Ovary (tissue), 10 donors: ENCODE measurements at places on chromosomes 3 and 15.
A peak's percentile ranks its signal among the peaks of the same experiment; 100 is the strongest.

GRCh38 chr3:133901083-133901482 lies 5.4 kb upstream of the RAB6B start:
- no peaks in the 10 kb centered on the region for H3K27me3 ChIP-seq
- H3K36me3 ChIP-seq, result no peaks in the 10 kb centered on the region
- H3K4me3 ChIP-seq, result no peak overlapping the region
- H3K4me1 ChIP-seq, result no peaks in the 10 kb centered on the region

DNA sequence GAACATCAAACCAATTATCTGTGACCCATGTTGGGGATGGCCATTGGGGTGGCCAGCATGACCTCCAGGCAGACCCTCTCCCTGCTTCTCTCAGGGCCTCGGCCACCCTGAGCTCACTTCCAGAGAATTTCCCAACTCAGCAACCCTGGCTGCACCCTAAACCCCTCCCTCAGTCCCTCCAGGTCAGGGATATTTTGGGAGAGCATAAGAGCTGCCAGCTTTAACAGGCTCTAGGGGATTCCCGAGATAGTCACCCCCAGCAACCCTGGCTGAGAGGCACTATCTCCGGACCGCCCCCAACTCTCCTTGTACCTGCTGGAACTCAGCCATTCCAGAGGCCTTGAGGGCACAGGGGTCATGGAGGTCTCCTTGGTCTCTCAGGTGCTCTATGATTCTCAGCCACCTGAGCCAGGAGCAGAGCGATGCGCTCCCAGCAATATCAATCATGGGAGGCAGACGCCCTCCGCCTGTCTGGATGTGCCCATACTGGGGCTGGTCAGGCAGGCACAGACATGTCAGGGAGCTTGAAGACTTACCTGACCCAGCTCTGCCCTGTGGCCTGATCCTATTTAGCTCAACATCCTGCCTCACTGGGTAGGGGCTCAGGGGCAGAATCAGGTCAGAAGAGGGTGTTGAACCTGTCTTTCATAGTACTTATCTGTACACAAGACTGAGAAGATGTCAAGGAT lies 34.9 kb upstream of the CILP start:
- peak; percentile 51 for DNase-seq
- no peaks in the 10 kb centered on the region for H3K36me3 ChIP-seq
- H3K4me1 ChIP-seq, result peaks cover 7% of the 10 kb centered on the region

- H3K27me3 ChIP-seq, result no peaks in the 10 kb centered on the region
- H3K27ac ChIP-seq, result no peak overlapping the region
- H3K4me1 ChIP-seq, result no peaks in the 10 kb centered on the region
- H3K36me3 ChIP-seq, result no peaks in the 10 kb centered on the region
- DNase-seq, result no peak
- H3K4me3 ChIP-seq, result no peak overlapping the region
Observed at GRCh38 chr3:16319307-16319706, 54.3 kb downstream of the OXNAD1 start.

GRCh38 chr3:60528651-60529050 lies 722.6 kb downstream of the FHIT start:
- no peak overlapping the region for H3K27ac ChIP-seq
- H3K4me3 ChIP-seq, result no peak overlapping the region
- no peaks in the 10 kb centered on the region for H3K36me3 ChIP-seq
- no peak for DNase-seq
- no peaks in the 10 kb centered on the region for H3K27me3 ChIP-seq
- H3K4me1 ChIP-seq, result no peaks in the 10 kb centered on the region

DNA sequence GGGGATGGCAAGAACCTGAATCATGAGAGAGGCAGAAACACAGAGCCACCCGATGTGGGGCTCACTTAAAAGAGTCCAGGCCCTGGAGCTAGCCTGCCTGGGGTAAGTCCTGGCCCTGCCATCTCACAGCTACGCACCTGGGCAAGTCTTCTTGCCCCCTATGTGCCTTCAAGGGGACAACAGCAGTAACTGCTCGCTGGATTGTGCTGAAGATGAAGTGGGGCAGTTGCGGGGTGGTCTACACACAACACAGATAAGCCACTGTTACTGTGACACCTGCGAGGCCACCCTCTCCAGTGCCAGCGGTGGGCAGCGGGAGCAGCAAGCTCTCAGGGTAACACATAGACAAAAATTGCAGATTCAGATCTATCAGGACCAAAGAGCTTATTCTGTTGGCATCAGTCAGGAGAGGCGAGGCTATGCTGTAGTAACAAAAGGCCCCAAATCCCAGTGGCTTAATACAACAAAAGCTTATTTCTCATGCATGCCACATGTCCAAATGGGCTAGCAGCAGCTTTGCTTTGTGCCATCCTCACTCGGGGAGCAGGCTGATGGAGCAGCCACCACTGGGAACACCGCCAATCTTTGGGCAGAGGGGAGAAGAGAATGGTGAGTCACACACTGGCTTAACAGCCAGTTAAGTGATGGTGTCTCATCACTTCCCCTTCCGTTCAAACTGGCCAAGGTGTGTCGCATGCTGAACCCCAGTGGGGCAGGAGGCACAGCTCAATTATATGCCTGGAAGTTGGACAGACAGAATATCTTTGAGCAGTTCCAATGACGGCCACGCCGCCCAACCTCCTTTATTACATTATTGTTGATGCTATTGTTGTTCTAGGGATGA lies 78.3 kb downstream of the WNT7A start:
- no peak overlapping the region for H3K4me3 ChIP-seq
- no peak overlapping the region for H3K27ac ChIP-seq
- no peak for DNase-seq
- no peaks in the 10 kb centered on the region for H3K4me1 ChIP-seq
- H3K27me3 ChIP-seq, result no peaks in the 10 kb centered on the region

DNA sequence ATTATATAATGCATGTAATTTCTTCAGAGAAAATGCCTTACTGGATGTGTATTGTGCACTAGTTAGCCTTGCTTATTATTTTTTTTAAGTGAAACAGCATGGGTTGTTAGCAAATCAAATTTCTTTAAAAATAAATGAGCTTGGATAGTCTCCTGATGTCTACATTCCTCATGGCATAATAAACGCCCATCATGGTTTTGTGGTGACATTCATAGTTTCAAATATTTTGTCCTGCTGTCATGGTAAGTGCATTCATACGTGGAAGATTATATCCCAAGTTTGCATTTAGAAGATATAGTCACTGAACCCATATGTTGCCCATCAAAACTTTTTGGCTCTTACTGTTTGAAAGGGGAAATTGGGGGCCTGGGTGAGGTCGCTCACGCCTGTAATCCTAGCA lies 130.7 kb downstream of the ALCAM start:
- H3K36me3 ChIP-seq, result no peaks in the 10 kb centered on the region
- H3K27ac ChIP-seq, result no peak overlapping the region
- no peak overlapping the region for H3K4me3 ChIP-seq
- no peaks in the 10 kb centered on the region for H3K4me1 ChIP-seq

DNA sequence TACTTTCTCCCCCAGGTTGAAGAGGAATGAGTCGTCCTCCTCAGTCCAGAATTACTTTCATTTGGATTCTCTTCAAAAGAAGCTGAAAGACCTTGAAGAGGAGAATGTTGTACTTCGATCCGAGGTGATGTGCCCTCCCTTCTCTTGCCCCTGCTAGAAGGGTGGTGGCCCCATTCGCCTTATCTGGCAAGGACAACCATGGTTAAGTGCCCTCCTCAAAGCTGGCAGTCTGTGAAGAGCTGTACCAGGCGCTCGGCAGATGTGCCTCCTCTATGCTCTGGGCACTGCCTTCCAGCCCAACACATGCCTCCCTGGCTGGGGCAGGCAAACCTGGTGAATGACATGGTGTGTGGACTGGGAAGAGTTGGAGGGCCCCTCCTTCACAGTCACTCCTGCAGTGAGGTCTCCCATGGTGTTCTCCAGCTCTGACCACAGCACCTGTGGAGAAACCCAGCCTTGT lies 77.0 kb downstream of the CCK start:
- H3K27me3 ChIP-seq, result no peaks in the 10 kb centered on the region
- DNase-seq, result no peak
- H3K36me3 ChIP-seq, result no peaks in the 10 kb centered on the region
- H3K4me3 ChIP-seq, result no peak overlapping the region
- no peaks in the 10 kb centered on the region for H3K4me1 ChIP-seq
- no peak overlapping the region for H3K27ac ChIP-seq

- H3K27ac ChIP-seq, result no peak overlapping the region
- H3K4me1 ChIP-seq, result no peaks in the 10 kb centered on the region
- no peaks in the 10 kb centered on the region for H3K27me3 ChIP-seq
Observed at GRCh38 chr3:132180337-132180791, 136.8 kb upstream of the ACP3 start.

GRCh38 chr3:123687286-123687685 lies 102.4 kb upstream of the HACD2 start:
- DNase-seq, result no peak
- no peak overlapping the region for H3K27ac ChIP-seq
- no peaks in the 10 kb centered on the region for H3K36me3 ChIP-seq
- H3K27me3 ChIP-seq, result no peaks in the 10 kb centered on the region
- H3K4me1 ChIP-seq, result peaks cover 5% of the 10 kb centered on the region

- peak overlapping the region; percentile 49 for H3K4me3 ChIP-seq
- peaks cover 3% of the 10 kb centered on the region for H3K4me1 ChIP-seq
- H3K27ac ChIP-seq, result peak overlapping the region; percentile 85
- no peaks in the 10 kb centered on the region for H3K36me3 ChIP-seq
- H3K27me3 ChIP-seq, result no peaks in the 10 kb centered on the region
Observed at GRCh38 chr15:42490291-42490670, 660 bp downstream of the ZNF106 start.

DNA sequence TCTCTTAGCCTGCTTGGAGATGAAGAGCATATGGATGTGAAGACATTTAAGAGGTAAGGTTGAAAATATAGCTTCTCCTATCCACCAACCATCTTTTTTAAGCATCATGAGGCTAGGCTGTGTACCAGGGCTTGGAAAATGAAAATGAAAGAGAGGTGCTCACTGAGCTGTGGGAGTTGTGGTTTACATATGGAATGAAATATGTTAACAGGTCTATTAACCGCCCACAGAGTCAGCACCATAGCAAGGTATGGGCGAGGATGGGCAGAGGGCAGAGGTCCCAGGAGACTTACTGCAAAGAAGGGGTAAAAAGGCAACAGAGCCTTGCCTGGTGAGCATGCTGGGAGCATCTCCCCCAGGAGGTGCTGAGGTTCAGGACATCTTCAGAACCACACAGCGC lies 273.1 kb downstream of the GABRG3 start:
- H3K4me3 ChIP-seq, result no peak overlapping the region
- H3K27ac ChIP-seq, result no peak overlapping the region
- no peaks in the 10 kb centered on the region for H3K36me3 ChIP-seq

GRCh38 chr3:61236556-61236955 lies 14.7 kb downstream of the FHIT start:
- no peak overlapping the region for H3K27ac ChIP-seq
- H3K36me3 ChIP-seq, result no peaks in the 10 kb centered on the region
- no peaks in the 10 kb centered on the region for H3K27me3 ChIP-seq
- H3K4me1 ChIP-seq, result peaks cover 10% of the 10 kb centered on the region
- DNase-seq, result no peak
- H3K4me3 ChIP-seq, result no peak overlapping the region

DNA sequence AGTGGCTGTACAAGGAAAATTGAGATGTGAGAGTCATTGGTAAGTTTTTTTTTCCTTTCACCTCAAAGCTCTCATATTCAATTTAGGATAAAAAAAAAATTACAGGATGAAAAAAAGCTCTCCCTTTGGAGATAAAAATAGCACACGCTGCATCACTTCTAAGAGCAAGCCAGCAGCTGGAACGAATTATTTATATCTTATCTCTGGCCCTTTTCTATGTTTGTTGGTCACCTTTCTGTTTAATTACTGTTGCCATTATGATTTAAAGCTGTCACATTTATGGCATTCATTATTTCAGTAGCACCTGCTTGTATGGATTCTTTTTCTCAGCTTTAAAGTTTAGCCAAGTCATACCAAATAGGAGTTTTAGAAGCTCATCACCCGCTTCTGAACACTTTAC lies 171.6 kb upstream of the PDZRN3 start:
- H3K27ac ChIP-seq, result no peak overlapping the region
- peaks cover 2% of the 10 kb centered on the region for H3K4me1 ChIP-seq
- H3K36me3 ChIP-seq, result no peaks in the 10 kb centered on the region
- no peak for DNase-seq

GRCh38 chr3:183381179-183381578 lies 47.2 kb downstream of the MCF2L2 start:
- H3K4me1 ChIP-seq, result no peaks in the 10 kb centered on the region
- no peak overlapping the region for H3K27ac ChIP-seq
- H3K4me3 ChIP-seq, result no peak overlapping the region

- no peaks in the 10 kb centered on the region for H3K4me1 ChIP-seq
- DNase-seq, result no peak
- no peak overlapping the region for H3K4me3 ChIP-seq
- no peaks in the 10 kb centered on the region for H3K27me3 ChIP-seq
- no peak overlapping the region for H3K27ac ChIP-seq
- H3K36me3 ChIP-seq, result no peaks in the 10 kb centered on the region
Observed at GRCh38 chr3:155921486-155921885, 51.0 kb downstream of the GMPS start.

DNA sequence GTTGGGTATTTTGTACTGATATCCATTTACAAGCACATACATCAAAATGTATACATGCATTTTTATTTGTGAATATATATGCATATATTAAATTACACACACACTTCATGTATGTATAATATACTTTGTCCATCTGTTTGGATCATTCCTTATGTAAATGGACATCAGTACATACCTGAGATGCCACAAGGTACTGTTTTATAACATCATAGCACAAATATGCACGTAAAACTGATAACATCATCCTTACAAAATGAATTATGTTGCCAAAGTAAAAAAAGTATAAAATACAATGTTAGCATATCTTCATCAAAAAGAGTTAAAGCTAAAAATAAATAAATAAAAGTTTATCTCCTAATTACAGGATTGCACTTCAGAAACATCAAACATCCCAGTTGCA lies 634.8 kb upstream of the UBE2E2 start:
- H3K27ac ChIP-seq, result no peak overlapping the region
- H3K4me3 ChIP-seq, result no peak overlapping the region
- no peaks in the 10 kb centered on the region for H3K4me1 ChIP-seq

DNA sequence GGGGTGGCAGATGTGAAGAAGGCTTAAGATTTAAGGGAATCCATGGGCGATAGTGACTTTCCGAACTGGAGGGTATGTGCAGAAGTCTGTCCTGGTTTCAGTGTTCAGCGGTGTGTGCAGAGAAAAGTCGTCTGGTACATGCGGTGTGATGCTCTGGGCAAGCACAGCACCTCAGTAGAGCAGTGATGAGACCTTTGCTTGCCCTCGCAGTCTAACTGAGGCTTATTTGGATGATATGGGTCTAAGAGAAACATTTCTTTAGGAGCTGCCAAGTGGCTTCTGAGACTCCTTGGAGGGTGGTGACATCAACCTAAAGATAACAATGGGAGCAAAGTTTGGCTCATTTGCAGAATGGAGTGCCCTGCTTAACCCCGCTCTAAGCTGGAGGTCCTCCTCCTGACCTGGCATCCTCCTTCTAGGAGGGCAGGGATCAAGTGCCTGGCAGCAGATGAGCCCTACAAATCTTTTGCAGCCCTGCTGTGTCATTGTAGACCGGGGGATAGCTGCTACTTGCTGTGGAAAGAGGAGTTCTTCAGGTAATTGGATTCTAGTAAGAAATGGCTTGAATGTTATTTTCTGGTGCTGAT lies 228.1 kb upstream of the AZI2 start:
- H3K4me3 ChIP-seq, result no peak overlapping the region
- H3K27ac ChIP-seq, result no peak overlapping the region
- no peaks in the 10 kb centered on the region for H3K36me3 ChIP-seq
- no peak for DNase-seq
- H3K4me1 ChIP-seq, result peaks cover 2% of the 10 kb centered on the region
